ENCODE measurements at places on chromosomes 7 and 10.

DNA sequence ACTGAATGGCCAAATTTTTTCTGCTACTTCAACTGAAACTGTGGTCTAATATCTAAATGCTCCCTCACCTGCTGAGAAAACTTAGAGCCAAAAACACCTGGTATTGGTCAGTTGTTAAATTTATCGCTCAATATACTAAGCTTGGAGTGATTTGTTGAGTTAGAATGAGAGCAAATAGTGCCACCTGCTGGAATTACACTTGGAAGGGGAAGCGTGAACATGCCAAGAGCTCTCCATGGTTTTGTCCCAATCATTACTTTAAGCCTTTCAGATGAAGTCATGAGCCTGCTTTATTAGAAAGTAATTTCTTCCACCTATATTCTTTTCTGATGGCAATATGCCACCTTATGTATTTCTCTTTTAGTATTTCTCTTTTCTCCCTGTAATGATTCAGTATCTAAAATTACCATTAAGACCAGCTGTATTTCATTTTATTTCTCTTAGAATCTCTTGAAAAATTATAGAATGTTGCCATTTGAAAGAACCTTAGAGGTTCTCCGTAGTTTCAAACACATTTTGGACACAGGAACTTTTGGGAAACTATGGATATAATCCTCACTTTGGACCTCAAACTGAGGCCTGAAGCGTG is 447.8 kb upstream of the C7orf33 start:
- no peak for DNase-seq

DNA sequence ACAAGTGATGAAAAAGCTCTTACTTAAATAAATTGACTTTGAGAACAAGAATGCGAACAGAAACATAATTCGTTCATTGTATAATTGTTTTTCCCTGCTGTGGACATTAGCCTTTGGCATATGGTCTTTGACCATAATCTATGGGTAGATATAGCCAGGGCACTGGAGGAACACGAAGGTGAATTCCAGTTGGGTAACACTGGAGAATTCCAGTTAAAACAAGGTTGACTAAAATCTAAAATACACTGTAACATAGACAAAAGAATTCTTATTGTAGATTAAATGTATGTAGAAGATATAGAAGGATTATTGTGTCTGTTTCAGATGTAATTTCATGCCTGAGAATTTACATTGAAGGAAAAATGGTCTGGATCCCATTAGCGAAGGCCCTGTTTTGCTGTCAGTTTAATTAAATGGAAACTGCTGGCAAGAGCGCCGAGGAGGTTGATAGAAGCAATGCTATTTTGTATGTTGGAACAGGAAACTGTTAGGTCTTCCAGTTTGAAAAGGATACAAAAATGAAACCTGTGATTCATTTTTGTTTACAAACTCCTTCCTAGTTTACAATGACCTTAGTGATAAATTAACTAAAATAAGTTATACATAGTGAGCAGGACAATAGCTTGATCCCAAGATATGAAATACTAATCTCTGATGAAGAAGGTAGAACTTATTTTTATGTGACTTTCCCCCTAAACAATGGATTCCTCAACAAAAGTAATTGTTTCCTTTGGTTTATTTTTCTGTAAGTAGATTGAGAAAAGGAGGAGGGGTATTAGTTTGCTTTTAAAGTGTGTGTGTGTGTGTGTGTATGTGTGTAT is 68.9 kb downstream of the ARID5B start:
- DNase-seq, result no peak

GRCh38 chr10:129958629-129959543 is 5.2 kb downstream of the EBF3 start:
- no peak for DNase-seq

GRCh38 chr10:29496341-29497162 is 138.2 kb downstream of the SVIL start:
- DNase-seq, result no peak

DNA sequence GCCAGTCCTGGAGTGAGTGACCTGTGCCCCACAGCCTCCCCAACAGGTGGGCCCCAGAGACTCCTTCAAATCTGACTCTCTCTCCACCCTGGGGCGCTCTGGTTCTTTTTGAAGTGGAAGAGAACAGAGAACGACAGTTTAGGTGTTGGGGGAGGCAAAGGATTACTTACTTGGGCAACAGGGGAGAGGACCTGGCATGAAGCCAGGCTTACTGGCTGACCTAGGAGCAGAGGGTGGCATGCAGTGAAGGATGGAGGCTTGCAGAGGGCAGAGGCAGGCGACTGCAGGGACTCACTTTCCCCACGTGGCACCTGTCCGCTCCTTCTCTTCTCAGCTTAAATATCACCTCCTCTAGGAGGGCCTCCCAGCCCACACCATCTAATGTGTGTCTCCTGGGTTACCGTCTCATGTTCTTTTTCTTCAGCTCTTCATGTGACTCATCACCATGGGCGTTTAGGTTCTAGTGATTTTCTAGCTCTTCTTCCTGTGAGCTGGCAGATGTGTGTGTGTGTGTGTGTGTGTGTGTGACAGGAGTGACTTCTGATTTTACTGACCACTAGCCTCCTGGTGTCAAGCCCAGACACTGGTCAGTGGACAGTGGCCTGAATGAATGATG is 15.5 kb downstream of the LZTS2 start:
- DNase-seq, result no peak

DNA sequence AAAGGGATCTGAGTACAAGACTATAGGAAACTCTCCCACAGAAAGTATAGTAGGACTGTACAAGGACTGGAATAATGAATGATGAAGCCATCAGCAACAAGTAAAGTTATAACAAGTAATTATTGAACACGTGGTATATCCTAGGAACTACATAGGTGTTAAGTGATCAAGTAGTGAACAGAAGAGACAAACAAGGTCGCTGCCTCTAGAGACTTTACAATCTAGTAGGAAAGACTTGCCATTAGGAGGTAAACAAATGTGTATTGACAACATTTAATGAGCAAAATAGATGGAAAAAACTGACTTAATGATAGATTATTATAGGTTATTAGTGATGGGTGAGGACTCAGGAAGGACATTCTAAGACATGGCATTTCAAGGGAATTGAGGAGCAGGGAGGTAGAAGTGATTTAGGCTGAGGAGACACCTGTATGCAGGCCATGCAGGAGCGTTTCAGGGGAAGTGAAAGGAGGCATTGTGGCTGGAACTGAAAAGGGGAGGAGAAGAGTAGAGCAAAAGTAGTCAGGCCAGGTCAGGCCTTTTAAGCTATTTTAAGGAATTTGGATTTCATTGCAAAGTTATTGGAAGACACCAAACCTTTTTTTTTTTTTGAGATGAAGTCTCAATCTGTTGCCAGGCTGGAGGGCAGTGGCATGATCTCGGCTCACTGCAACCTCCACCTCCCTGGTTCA is 8.5 kb upstream of the GLCCI1 start:
- DNase-seq, result no peak

GRCh38 chr7:158150234-158150633 is 437.4 kb downstream of the PTPRN2 start:
- DNase-seq, result no peak

DNA sequence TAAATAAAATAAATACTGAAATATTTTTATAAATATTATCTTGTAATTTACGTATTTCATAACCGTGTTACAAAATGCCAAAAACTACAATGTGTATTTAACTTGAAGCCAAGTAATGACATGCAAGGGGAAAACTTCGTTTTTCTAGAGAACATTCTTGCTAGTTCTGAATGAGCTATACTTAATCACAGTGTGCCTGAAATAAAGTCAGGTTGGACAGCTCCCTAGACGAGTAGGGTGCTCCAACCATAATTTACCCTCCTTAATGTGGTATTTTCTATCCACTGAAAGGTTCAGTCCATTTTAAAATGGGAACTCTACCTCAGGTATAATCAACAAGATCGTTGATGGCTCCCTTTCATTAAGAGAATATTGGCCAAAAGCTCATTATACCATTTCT is 194.5 kb upstream of the AHR start:
- DNase-seq, result no peak

GRCh38 chr7:35975851-35976454 is 175.1 kb downstream of the SEPTIN7 start:
- DNase-seq, result no peak

- no peak for DNase-seq
Measured at GRCh38 chr10:22669163-22669711, 45.1 kb downstream of the PIP4K2A start.

GRCh38 chr10:35015843-35016408 is 74.2 kb downstream of the CUL2 start:
- no peak for DNase-seq

GRCh38 chr10:88783724-88784123 is 18.8 kb upstream of the LIPM start:
- DNase-seq, result no peak

DNA sequence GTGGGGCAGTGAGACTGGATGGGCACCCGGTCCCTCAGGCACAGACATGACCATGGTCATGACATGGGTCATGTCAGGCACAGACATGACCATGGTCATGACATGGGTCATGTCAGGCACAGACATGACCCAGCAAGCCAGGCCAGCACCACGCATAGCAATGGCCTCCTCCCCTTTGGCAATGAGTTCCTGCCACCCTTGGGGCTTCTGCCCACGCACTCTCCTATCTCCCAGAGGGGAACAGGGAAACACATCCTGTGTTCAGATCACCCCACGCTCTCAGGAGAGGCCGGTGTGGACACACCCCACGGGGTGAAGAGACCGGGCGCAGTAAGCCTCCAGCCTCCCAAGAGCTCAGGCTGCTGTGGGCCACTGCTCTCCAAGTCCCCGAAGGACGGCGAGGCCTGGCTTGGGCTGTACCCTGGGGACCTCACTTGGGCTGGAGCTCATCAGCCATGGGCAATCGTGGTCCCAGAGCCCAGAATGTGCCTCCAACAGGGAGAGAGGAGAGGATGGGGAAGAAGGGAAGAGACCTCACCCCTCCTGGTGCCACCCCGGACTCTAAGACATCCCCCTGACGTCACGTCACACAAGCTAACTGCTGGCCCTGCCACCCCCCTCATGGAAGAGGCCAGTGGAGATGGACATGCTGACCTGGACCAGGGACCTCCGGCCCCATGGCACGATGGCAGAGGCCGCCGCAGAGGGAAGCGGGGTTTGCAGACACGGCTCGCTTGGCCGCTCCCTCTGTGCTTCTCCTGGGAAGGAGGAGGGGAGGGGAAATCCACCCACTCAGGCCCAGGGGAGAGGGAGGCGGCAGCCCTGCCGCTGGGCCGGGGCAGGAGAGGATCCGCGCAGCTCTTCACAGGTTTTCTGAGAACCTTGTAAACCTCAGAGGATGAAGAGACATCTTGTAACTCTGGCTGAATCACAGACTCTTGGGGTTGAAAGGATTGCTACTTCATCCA is 269.6 kb downstream of the ELFN1 start:
- DNase-seq, result no peak

GRCh38 chr7:31938650-31939049 is 131.6 kb downstream of the PDE1C start:
- no peak for DNase-seq

GRCh38 chr10:115355162-115355760 is 262.1 kb downstream of the ATRNL1 start:
- DNase-seq, result no peak

DNA sequence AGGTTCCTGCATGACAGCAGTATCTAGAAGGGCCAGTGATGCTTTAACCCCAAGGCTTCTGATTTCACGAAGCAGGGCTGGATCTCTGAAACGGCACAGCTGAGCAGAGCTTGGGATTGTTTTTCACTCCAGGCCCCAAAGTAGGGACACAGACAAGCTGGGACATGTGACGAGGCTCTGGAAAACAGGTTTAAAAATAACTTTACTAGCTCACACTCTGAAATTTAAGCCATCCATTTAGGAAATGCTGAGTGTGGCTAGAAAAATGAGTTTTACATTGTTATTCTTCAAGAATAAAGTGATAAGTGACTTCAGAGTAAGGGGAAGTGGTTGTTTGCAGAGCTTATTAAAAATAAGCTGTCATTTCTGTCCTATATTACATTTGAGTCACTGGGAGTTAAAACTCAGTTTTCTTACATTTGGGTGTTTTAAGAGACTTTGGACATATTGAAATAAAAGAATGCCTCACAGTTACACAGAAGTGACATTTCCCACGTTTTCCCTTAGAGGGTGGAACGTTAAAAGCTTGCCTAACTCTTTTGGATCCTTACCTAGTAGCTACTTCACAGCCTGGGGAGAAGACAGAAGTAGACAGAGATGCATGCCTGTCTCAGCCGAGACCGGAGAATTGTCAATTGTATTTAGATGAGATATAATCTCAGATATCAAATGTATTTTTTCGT is 107.8 kb downstream of the GALNT17 start:
- DNase-seq, result no peak

- DNase-seq, result no peak
Measured at GRCh38 chr10:100341953-100342626, 4.9 kb upstream of the SCD start.

DNA sequence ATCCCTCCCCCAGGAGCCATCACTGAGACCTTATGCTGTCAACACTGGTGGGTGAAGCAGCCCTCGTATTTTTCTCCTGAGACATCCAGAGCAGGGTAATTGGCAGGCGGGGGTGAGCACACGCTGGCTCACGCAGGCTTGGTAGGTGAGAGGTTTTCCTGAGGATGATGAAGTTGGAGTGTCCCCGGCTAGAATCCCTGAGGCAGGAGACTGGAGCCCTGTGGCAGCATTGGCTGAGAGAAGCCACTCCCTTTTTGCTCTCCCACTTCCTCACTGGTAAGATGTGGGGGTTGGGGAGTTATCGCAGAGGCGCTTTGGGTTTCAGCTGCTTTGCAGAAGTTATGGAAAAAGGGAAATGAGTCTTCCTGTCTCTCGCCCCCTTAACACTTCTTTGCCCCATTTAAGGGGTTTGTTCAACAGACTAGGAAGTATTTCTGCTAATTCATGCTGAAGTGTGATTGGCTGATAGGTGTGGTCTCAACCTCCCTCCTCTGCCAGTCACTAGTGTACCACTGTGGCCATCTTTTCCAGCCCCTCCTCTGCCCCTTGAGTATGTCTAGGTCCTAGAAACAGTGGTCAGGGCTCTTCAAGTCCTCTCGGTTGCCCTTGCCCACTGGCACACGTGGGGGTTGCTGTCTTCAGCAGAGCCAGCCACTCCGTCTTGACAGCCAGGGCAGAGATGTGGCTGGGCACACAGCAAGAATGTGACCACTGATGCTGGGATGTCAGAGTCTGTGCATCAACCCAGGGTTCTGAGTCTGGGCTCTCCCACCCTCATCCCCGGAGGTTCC is 5.7 kb downstream of the ARPC1B start:
- DNase-seq, result no peak

GRCh38 chr10:108899670-108900069 is 1023.6 kb downstream of the XPNPEP1 start:
- DNase-seq, result no peak

DNA sequence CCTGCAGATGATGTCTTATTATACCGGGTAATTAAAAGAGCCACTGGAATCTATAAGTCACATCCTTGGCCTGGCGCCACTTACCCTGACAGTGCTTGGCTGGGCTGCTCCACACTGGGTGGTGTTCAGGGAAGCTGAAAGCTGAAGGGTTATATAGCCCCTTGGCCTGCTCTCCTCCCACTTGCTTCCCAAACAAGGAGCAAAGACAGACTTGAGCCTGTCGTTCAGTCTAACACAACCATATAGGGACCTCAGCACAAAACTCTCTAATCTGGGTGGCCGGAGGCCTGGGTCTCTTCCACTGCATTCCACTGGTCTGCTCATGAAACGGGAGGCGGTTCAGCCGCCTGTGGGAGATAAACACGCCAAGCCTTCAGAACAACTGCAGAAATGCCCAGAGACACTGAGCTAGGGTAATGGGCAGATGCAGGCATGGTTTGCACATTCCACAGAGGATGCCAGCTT is at the start of gene ACTA2:
Gene ACTA2 (minus strand): TSS at position 127 of the 465 bp plus-strand sequence. CDS start 3,843 bp downstream, outside the sequence.
- DNase-seq, result no peak

GRCh38 chr10:92892691-92893054 is 44.4 kb downstream of the EXOC6 start:
- no peak for DNase-seq

Measured in vagina (tissue), 2 donors.